Trophoblast cell (in vitro differentiated cells and primary cell): ENCODE measurements at places on chromosomes 6 and 20.

- H3K4me3 ChIP-seq, result no peak overlapping the region
- no peaks in the 10 kb centered on the region for H3K4me1 ChIP-seq
- no peak overlapping the region for H3K27ac ChIP-seq
- H3K36me3 ChIP-seq, result no peaks in the 10 kb centered on the region
Observed at GRCh38 chr20:61135968-61136367, 116.1 kb upstream of the CDH4 start.

DNA sequence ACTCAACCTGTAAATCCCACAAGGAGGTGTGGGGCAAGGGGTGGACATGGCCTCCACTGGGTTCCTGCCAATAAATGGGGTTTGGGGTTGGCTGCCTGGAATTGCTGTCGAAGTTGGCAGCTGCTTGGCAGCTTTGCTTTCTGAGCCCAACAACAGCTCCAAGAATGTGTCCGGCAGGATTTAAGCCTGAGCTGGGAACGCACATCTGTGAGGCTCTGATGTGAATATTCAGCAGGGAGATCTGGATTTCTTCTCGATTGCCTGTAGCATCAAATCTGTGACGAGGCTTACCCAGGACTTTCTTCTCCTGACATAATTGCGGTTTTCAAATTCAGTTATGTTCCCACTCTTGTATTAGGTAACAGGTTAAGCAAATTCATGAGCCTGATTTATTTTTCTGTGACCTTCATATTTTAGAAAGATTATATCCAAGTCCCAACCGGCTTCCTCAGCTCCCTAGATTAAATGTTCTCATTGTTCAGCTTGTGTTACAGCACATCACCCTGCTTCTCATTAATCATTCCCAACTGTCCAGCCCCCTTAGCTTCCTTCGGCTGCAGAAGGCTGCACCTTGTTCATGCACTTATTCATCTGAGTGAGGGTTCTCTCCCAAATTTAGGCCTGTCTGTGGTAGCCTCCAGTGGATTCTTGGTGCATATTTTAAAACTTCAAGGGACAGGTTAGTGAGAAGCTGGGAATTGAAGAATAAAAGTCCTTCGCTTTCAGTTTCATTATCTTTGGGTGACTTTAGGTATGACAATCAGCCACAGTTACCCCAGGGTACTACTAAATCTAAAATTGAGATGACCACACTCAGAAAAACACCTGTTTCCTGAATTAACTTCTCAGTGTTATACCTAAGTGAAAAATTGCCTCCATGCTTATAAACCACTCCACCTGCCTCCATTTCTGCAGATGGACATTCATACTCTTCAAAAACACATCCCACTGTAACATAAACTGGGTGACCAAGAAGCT is 310.0 kb downstream of the ESR1 start:
- no peaks in the 10 kb centered on the region for H3K4me1 ChIP-seq
- H3K27me3 ChIP-seq, result no peaks in the 10 kb centered on the region
- H3K36me3 ChIP-seq, result no peaks in the 10 kb centered on the region
- no peak overlapping the region for H3K27ac ChIP-seq
- DNase-seq, result no peak
- H3K4me3 ChIP-seq, result no peak overlapping the region

- no peaks in the 10 kb centered on the region for H3K36me3 ChIP-seq
- H3K27me3 ChIP-seq, result no peaks in the 10 kb centered on the region
- no peak overlapping the region for H3K4me3 ChIP-seq
- no peaks in the 10 kb centered on the region for H3K4me1 ChIP-seq
- no peak overlapping the region for H3K27ac ChIP-seq
Observed at GRCh38 chr6:9168669-9169068, 733.3 kb upstream of the SLC35B3 start.

DNA sequence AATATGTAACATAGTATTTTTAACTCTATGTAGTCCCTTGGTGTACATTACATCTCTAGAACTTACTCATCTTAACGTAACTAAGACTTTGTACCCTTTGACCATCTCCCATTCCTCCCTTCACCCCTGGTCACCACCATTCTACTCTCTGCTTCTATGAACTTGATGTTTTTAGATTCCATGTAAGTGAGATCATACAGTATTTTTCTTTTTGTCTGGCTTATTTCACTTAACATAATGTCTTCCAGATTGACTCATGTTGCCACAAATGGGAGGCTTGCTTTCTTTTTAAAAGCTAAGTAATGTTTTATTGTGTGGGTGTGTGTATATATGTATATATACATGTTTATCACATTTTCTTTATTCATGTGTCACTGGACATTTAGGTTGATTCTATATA is 55.8 kb downstream of the TMEM200A start:
- no peak for DNase-seq
- H3K27me3 ChIP-seq, result no peaks in the 10 kb centered on the region
- H3K4me1 ChIP-seq, result no peaks in the 10 kb centered on the region
- no peak overlapping the region for H3K4me3 ChIP-seq
- no peaks in the 10 kb centered on the region for H3K36me3 ChIP-seq
- no peak overlapping the region for H3K27ac ChIP-seq

- H3K4me1 ChIP-seq, result no peaks in the 10 kb centered on the region
- no peak overlapping the region for H3K4me3 ChIP-seq
- DNase-seq, result no peak
Observed at GRCh38 chr20:38982291-38982690, 20.1 kb downstream of the DHX35 start.

GRCh38 chr20:58215116-58215515 is 13.3 kb downstream of the ANKRD60 start:
- H3K27ac ChIP-seq, result no peak overlapping the region
- H3K4me1 ChIP-seq, result no peaks in the 10 kb centered on the region
- no peaks in the 10 kb centered on the region for H3K36me3 ChIP-seq
- H3K4me3 ChIP-seq, result no peak overlapping the region
- no peak for DNase-seq

DNA sequence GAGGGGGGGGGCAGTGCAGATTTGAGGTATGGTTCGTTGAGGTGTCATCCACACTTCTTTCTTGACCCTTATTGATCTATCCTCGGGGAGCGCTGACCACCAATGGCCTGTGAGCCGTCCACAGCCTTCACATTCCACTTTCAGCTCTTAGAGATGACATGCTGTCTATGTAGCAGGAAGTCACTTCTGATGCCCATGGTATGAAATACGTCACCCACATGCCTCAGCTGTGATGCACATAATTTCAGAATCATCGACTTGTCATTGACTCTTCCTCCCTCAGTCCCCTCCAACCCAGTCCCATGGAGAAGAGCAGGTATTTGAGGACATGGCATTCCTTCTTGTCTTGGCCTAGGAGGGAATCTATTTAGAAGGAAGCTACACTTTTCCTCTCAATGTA is 4.7 kb upstream of the ADGRF5 start:
- no peaks in the 10 kb centered on the region for H3K4me1 ChIP-seq
- DNase-seq, result peak; percentile 93
- no peaks in the 10 kb centered on the region for H3K27me3 ChIP-seq
- no peak overlapping the region for H3K27ac ChIP-seq
- H3K4me3 ChIP-seq, result no peak overlapping the region

- peaks cover 13% of the 10 kb centered on the region for H3K4me1 ChIP-seq
- DNase-seq, result no peak
- no peak overlapping the region for H3K4me3 ChIP-seq
- no peaks in the 10 kb centered on the region for H3K36me3 ChIP-seq
- H3K27ac ChIP-seq, result no peak overlapping the region
- H3K27me3 ChIP-seq, result no peaks in the 10 kb centered on the region
Observed at GRCh38 chr20:38223743-38224100, 36.8 kb downstream of the KIAA1755 start.

- no peaks in the 10 kb centered on the region for H3K27me3 ChIP-seq
- H3K4me3 ChIP-seq, result no peak overlapping the region
- H3K27ac ChIP-seq, result no peak overlapping the region
- no peak for DNase-seq
- no peaks in the 10 kb centered on the region for H3K4me1 ChIP-seq
Observed at GRCh38 chr6:132286298-132287019, 114.8 kb downstream of the MOXD1 start.

DNA sequence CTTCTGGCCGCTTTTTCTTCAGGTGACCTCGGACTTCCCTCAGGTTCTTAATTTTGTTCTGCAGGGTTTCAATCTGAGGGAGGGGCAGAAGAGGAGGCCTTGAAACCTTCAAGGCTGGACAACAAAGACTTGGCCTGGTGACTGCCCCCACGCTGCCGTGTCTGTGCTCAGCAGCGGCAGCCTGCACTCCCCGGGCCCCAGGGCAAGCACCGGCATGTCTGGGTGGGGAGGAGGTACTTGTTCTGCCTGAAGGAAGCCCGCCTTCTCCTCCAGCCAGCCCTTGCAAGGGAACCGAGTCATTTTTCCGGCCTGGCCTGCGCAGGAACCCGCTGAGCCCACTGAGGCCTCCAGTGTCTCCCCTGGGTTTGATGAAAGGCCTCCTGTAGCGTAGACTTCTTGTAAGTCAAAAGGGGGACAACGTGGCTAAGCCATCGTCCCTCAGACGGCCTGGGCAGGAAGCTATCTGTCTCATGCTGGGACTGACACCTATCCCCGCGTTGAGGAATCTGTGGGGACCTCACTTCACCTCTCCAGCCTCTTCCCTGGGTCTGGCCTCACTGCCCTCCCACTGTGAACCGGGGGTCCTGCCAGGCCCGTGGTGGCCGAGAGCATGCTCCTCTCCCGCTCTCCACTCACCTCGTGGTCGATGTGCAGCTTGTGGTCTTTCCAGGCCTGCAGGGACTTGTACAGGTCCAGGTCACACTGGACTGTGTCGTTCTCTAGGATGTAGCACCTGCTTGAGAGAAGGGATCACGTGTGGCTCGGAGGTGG is 119.9 kb downstream of the SULF2 start:
- peak overlapping the region; percentile 63 for H3K27ac ChIP-seq
- peak; percentile 42 for DNase-seq
- H3K36me3 ChIP-seq, result peaks cover 42% of the 10 kb centered on the region
- H3K4me1 ChIP-seq, result peaks cover 13% of the 10 kb centered on the region
- no peaks in the 10 kb centered on the region for H3K27me3 ChIP-seq
- no peak overlapping the region for H3K4me3 ChIP-seq

DNA sequence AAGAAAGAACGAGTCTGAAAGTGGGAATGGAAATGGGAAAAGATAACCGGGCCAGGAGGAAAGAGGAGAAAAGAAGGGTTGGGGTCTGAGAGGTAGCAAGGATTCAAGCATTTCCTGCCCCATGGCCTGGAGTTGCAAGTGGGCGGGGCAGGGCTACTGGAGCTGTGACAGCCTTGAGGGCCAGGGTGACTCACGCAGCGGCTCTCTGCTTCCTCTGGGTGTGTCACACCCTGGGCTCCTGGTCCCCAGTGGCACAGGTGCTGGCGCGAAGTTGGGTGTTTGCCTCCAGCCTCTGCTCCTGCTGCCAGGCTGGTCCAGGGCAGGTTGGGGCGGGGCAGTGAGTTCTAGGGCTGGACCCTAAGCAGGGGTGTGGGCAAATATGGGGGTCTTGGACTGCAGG is 3.3 kb upstream of the ULBP3 start:
- H3K4me3 ChIP-seq, result no peak overlapping the region
- DNase-seq, result peak; percentile 94
- H3K27ac ChIP-seq, result no peak overlapping the region
- H3K27me3 ChIP-seq, result no peaks in the 10 kb centered on the region
- peaks cover 8% of the 10 kb centered on the region for H3K4me1 ChIP-seq
- no peaks in the 10 kb centered on the region for H3K36me3 ChIP-seq

GRCh38 chr6:168186438-168186837 is 107.4 kb upstream of the FRMD1 start:
- DNase-seq, result no peak
- H3K36me3 ChIP-seq, result no peaks in the 10 kb centered on the region
- H3K4me1 ChIP-seq, result no peaks in the 10 kb centered on the region
- no peaks in the 10 kb centered on the region for H3K27me3 ChIP-seq

GRCh38 chr6:129646642-129647041 is 63.3 kb downstream of the ARHGAP18 start:
- H3K36me3 ChIP-seq, result no peaks in the 10 kb centered on the region
- peaks cover 5% of the 10 kb centered on the region for H3K4me1 ChIP-seq
- no peaks in the 10 kb centered on the region for H3K27me3 ChIP-seq
- no peak for DNase-seq
- no peak overlapping the region for H3K4me3 ChIP-seq

- H3K27ac ChIP-seq, result no peak overlapping the region
- no peaks in the 10 kb centered on the region for H3K36me3 ChIP-seq
- H3K27me3 ChIP-seq, result no peaks in the 10 kb centered on the region
- no peak for DNase-seq
- no peak overlapping the region for H3K4me3 ChIP-seq
Observed at GRCh38 chr6:4272996-4273395, 137.6 kb upstream of the ECI2 start.

DNA sequence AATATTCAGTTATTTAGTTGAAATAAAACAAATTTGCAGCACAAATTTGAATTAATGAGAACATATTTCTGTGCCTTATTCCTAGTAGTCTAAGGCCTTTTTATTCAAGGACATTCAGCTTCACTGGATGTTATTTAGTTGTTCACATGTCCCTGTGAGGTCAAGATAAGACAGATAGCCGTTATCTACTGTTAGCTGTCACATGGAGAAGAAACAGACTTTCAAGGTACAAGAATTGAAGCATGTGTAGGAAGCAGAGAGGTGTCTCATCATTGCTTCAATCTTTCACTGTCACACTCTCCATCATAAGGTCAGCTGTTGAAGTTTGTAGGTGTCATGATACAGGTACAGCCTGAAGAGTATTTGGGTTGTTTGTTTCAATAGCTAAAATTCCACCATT is 112.9 kb upstream of the JAG1 start:
- no peak overlapping the region for H3K27ac ChIP-seq
- H3K27me3 ChIP-seq, result peaks cover 5% of the 10 kb centered on the region
- DNase-seq, result no peak
- H3K4me3 ChIP-seq, result no peak overlapping the region
- no peaks in the 10 kb centered on the region for H3K4me1 ChIP-seq
- H3K36me3 ChIP-seq, result no peaks in the 10 kb centered on the region

DNA sequence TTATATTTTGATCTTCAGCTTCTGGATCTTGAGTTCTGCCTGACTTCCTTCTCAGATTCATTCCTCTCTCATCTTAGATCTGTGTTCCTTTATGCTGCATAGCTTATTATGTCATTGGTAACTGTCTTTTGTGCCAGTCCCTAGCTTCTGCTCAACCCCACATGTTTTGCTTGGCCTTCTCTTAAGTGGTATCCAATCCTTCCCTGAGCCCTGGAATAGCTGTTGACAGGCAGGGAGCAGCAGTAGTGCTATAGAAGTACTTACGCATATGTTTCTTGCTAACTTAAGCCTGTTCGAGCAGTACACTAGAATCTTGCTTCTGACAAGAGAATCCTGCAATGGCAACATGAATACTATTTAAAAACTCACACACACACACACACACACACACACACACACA is 13.6 kb upstream of the GRIK2 start:
- no peak overlapping the region for H3K27ac ChIP-seq
- no peak for DNase-seq
- no peaks in the 10 kb centered on the region for H3K36me3 ChIP-seq
- H3K4me3 ChIP-seq, result no peak overlapping the region
- H3K27me3 ChIP-seq, result no peaks in the 10 kb centered on the region

DNA sequence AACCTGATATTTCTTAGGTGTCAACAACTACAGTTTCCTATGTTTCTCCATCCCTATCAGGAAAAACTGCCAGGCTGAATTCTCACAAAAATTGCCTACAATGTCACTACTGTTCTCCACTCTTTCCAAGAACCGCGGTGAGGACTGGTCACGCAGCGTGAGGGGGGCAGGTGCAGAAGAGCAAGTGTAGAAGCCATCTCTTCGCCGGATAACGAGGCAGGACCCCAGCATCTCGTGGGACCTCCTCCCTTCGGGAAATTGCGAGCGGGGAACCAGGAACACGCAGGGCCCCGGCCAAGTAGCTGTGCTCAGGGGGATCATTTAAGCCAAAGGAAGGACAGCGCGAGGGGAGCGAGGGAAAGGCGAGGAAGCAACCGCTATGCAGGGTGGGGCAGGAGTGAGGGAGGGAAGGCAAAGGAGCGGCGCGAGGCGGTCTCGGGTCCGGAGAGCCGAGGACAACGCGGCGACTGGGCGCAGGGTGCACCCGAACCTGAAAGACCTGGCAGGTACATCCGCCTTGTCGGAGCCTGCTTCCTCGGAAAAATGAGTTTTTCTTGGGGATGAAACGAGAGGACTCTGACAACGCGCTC is 559 bp downstream of the APMAP start:
- H3K36me3 ChIP-seq, result peaks cover 2% of the 10 kb centered on the region
- peak; percentile 14 for DNase-seq
- H3K27ac ChIP-seq, result no peak overlapping the region
- H3K4me3 ChIP-seq, result peak overlapping the region; percentile 96
